Left hindlimb (tissue), 1 donor: ENCODE measurements at places on chromosomes 13 and 19.

DNA sequence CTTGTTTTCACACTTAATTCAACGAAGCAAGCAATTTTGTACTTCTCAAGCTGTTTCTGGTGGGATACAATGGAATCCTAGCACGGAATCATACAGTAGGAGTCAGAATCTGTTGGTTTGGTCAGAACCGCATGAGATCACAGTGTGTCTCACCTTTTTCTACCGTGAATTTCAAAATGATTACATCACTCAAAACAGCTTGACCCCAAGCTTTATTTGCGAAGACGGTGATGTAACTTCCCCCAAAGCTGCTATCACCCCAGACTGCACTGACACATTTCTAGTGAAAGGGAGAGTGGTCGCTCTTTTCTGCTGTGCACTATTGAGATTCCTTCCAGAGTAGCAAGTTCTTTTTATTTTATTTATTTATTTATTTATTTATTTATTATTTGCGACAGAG, 9.6 kb downstream of the C19orf18 start:
- no peak for DNase-seq

DNA sequence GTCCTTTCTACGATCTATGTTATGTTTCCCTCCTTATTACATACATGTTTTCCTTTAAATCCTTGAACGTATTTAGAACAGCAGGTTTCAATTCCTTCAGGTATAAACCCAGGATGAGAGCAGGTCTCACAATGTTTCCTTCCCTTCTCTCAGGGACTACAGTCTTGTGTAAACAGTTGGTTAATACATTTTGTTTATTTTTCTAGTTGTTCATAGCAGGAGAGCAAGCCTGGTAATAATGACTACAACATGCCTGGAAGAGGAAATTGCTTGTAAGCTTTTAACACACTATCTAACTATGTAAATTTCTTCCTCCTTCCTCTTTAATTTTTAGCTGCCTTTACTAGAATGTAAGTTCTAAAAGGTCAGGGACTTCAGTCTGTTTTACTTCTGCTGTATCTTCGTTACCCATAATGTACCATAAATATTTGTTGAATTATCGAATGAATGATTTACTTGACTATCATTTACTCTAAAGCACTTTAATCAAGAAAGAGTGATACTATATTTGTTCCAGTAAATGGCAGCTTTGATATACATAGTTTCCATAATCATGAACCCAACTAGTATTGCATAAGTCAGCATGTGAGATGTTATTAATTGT, 28.9 kb upstream of the TNFRSF19 start:
- no peak for DNase-seq

GRCh38 chr13:82827724-82828123, 1054.5 kb downstream of the SLITRK1 start:
- no peak for DNase-seq

DNA sequence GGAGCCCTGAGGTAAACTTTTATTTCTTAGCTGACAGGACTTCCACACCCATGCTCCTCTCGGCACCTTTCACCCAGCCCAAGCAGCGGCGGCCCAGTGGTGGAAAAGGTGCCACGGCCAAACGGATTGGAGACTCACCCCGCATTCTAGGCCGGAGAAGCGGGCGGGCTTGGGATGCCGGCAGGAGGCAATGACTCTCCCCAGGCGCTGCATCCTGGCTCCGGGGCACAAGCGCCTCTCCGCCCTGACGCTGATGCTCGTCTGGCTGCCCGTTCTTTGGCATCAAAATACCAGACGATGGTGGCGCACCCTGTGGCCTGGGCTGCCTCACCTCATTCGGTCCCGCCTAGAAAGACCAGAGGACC, 6.7 kb upstream of the ZNF606 start:
- DNase-seq, result no peak

DNA sequence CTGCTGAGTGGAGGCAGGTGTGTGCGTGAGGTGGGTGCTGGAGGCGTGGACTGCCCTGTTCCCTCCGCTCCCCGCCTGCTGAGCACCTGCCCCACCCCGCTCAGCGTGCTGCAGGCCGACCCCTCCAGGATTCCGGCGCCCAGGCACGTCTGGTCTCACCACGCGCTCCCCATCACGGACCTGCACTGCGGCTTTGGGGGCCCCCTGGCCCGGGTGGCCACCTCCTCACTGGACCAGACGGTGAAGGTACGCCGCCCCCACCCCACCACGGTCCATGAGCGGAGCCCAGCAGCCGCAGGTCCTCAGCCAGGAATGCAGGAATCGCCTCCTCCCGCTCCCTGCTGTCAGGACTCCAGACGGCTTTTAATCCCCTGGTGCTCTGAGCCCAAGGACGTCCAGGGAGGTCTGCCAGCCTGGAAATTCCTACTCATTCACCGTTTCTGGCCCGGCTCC, 6.0 kb downstream of the WDR18 start:
- DNase-seq, result no peak

DNA sequence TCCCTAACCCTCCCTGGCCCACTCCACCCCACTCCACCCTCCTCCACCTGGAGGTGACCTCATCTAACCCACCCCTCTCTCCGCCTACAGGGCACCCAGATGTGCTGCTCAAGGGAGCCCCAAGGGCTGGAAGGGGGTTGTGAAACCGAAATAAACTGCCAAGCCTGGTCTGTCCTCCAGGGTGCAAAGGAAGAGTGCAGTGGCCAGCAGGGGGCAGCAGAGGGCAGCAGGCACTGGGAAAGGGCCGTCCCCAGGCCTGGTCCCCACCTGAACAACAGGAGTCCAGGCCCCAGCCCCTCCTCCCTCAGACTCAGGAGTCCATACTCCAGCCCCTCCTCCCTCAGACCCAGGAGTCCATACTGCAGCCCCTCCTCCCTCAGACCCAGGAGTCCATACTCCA, 8.4 kb upstream of the BCAM start:
- peak; percentile 80 for DNase-seq

GRCh38 chr19:16330368-16330801, 5.8 kb downstream of the KLF2 start:
- peak; percentile 83 for DNase-seq

GRCh38 chr19:48461651-48461981, 6.2 kb downstream of the KCNJ14 start:
- no peak for DNase-seq

- no peak for DNase-seq
These were observed 61.3 kb downstream of the CELF5 start for GRCh38 chr19:3285647-3286176.

- DNase-seq, result no peak
These were observed 61.0 kb downstream of the STK24 start for GRCh38 chr13:98515818-98516465.

- DNase-seq, result no peak
These were observed 97.5 kb downstream of the MAB21L1 start for GRCh38 chr13:35378939-35379338.

DNA sequence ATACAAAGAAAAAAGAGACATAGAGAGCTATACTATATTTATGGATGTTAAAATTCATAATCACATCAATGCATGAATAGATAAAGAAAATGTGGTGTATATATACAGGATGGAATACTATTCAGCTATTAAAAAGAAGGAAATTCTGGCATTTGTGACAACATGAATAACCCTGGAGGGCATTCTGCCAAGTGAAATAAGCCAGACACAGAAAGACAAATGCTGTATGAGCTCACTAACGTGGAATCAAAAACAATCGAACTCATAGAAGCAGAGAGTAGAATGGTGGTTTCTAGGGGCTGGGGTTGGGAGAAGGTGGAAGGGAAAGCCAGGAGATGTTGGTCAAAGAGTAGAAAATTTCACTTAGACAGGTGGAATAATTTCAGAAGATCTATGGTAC, 24.0 kb downstream of the UTP14C start:
- DNase-seq, result no peak

- DNase-seq, result no peak
These were observed 10.0 kb downstream of the ADGRE5 start for GRCh38 chr19:14391156-14391821.

DNA sequence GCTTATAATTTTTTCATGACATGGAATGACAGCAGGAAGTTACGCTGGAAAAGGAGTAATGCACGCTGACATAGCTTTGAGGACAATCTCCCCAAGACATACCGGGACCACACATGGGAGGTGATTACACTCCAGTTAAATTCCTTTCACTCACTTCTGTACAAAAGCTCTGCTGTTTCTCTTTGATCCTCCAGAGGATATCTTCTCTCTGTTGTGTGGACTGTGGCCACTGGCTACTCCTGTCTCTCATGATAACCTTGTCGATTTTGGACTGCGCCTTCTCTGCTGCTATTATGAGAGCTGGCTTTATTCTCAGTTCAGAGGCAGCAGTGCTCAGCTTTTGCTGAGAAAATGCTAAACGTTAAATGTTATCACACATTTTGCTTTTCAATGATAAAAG, 464.6 kb downstream of the FGF9 start:
- no peak for DNase-seq

DNA sequence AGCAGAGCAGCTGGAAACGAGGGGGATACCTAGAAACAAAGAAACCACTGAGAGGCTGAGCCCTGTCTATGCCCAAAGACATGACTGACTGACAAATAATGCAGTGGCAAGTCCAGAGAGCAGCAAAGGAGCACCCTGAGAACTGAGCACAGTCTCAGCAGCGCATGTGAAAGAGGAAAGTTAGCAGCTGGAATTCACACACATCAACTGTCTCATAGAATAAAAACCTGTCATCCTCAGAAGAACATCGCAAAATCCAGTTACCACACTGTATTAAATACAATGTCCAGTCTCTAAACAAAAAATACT, 24.1 kb upstream of the DLEU7 start:
- no peak for DNase-seq

- DNase-seq, result no peak
These were observed 11.8 kb downstream of the STK11 start for GRCh38 chr19:1217366-1217765.

DNA sequence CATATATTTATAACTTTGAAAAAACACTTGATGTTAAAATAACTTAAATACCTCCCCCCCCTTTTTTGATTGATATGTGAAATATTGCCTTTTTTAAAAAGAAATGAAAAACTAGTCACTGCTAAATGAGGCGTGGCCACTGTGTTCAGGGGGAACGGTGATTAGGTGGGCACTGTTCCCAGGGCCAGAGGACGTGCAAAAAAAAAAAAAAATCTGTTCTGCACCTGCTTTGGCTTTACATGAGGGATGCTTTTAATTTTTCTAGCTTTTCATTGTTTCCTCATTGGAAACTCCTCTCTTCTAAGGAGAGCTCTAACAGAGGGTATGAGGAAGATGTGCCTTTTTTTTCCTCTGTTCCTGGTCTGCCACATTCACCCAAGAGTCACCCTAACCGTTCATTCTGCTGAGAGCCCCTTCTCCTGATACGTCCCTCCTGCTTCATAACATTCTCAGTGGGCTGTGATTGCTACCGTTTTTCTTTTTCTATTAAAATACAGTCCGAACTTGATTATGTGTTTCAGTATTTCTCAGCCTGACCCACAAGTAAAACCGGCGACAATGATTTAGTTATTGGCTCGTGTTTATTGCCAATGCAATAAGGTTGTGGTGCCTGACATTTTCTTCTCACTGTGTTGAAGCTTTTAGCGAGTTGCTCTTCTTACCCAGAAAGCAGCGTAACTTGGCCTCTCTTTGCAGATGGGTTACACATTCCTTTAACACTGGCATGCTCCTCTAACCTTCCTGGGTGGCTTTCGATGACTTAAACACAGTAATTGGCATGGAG, 64.8 kb upstream of the ZNF536 start:
- DNase-seq, result no peak

GRCh38 chr19:6059396-6059947, 50.8 kb downstream of the RFX2 start:
- DNase-seq, result no peak

DNA sequence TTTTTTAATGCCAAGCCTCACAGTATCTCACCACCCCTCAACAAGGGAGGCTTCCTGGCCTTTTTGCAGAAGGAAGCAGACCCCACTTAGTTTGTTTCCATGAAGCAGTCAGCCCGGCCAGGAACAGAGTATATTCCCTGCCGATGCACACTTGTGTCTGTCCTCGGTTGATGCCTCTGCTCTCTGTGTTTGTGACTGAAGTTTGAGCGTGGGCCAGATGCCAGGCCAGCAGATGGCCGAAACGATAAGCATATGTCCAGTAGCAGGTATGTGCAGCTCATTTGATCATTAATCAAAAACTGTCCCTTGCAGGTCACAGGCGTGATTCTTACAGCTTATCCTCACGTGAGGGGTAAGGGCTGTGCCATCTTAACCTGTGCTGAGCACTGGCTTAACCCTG, 144.0 kb downstream of the IRS2 start:
- DNase-seq, result no peak

DNA sequence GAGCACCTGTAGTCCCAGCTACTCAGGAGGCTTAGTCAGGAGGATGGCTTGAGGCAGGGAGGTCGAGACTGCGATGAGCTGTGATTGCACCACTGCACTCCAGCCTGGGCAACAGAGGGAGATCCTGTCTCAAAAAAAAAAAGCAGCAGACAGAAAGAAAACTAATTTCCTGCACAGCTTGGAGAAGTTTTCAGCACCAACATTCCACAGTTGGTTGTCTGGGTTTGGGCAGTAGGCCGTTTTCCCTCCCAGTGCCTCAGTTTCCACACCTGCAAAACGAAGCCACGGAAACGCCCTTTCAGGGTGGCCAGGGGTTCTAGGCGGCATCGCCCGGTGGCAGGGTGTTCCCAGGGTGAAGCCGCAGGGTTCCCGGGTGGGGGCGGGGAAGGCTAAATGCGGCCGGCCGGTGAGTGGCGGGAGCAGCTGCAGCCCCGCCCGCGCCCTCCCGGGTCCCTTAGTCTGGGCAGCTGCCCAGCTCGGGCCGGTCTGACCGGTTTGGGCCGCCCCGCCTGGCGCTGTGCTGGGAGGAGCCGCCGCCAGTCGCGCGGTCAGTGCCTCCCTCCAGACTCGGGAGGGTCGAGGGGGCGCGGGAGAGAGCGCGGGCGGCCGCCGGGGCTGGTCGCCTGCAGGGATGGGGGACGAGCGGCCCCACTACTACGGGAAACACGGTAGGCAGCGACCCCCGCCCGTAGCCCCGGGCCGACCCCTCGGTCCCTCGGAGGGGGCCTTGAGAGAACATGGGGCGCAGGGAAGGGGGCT, at the start of gene SLC44A2:
TSS of gene SLC44A2 (plus strand) at position 551 of the 759 bp plus-strand sequence. CDS start at position 632, 81 bp downstream.
- peak; percentile 90 for DNase-seq

GRCh38 chr19:49210108-49210900, 52.7 kb downstream of the TRPM4 start:
- peak; percentile 76 for DNase-seq

DNA sequence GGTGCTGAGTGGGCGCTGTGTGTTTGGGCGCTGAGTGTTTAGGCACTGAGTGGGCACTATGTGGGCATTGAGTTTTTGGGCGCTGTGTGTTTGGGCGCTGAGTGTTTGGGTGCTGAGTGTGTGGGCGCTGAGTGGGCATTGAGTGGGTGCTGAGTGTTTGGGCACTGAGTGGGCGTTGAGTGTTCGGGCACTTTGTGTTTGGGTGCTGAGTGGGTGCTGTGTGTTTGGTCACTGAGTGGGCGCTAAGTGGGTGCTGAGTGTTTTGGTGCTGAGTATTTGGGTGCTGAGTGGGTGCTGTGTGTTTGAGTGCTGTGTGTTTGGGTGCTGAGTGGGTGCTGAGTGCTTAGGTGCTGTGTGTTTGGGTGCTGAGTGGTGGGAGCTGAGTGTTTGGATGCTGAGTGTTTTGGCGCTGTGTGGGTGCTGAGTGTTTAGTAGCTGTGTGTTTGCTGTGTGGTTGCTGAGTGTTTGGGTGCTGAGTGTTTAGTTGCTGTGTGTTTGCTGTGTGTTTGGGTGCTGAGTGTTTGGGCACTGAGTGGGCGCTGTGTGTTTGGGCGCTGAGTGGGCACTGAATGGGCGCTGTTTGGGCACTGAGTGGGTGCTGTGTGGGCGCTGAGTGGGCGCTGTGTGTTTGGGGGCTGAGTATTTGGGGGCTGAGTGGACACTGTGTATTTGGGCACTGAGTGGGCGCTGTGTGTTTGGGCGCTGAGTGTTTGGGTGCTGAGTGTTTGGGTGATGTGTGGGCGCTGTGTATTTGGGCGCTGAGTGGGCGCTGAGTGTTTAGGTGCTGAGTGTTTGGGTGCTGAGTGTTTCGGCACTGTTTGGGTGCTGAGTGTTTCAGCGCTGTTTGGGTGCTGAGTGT, 47.2 kb upstream of the F7 start:
- DNase-seq, result no peak
